Gastroesophageal sphincter (tissue), 4 donors: ENCODE measurements at places on chromosomes 3 and 15.

- no peak for ATAC-seq
Measured at GRCh38 chr3:163058031-163058854, 1561.6 kb downstream of the OTOL1 start.

DNA sequence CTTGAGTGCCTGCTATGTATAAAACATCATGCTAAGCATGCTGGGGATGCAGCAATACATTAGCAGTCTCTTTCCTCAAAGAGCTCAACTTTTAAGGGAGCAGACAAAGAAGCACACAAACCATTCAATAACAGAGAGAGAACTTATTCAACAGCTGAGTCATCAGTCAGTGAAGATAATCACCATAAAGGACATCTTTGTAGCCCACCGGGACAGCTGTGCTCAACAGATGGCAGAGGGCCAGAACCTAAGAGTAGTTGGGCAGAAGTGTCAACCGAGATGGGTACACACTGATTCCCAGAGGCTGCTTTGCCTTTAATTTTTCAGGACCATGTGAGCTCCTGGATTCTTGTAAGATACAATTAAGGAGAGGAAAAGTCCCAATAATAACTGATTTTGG lies 4.2 kb upstream of the RAB8B start:
- no peak for ATAC-seq

GRCh38 chr15:38899300-38899699 lies 334.7 kb upstream of the RASGRP1 start:
- no peak for ATAC-seq

DNA sequence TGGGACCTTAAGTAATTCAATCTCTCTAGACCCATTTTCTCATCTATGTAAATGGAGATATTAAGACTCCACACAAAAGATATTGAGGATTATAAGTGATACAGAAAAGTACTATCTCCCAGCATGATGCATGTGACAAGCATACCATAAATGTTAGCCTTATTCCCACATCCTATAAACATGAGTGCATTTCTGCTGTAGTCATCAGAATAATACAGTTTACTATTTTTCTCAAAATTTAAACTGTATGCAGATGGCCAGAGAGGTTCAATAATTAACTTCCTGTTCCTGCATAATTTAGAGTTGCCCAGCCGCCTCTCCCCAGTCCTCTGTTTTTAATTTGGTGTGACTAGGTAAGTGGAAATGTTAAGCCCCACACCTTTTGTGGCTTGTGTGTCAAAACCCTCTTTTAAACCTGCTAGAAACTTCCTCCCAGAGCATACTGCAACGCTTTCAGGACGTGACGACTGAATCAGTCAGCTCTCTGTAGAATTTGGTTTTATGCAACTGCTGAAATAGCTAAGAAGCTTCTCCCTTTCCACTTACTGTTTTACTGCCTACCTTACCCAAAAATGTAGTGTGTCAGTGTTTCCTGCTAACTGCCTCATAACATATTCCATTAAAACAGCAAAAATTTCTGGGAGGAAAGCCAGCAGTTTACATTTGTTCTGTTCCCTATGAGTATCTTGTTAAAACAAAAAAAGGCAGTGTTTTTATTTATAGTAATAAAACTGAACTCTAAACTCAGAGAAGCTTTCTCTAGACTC lies 1037.9 kb downstream of the EPHA3 start:
- no peak for ATAC-seq
